ENCODE measurements at places on chromosomes 6 and 20.

DNA sequence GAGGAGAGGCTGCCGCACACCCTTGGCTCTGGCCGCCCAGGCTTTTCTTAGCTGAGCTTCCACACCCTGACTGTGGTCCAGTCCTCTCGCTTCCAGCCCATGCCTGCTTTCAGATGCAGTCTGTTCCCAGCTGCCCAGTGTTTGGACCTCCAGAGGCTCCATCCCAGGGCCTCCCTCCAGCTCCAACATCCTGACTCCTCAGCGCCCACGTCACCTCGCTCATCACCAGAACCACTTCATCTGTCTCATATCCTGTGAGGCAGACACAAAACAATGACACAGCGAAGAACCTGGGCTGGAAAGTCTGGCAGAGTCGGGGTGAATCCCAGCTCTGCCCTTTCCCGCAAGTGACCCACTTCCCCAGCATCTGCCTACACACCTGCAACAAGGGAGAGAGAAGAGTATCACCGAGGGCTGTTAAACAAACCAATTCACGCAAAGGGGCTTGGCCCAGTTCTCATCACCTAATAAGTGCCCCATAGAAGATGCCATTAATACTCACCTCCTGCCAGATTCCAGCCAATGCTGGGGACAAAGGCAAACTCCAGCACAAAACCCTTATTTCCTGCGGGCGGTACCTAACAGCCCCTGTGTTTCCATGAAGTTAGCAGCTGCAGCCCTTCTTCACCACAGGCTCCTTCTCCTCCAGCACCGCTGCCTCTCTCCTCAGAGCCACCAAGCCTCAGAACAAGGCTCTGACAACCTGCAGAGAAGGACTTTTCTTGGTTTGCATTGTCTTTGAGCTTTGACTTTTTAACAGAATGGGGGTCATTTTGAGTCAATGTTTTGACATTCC lies 133.4 kb upstream of the CDH4 start:
- no peak for DNase-seq

DNA sequence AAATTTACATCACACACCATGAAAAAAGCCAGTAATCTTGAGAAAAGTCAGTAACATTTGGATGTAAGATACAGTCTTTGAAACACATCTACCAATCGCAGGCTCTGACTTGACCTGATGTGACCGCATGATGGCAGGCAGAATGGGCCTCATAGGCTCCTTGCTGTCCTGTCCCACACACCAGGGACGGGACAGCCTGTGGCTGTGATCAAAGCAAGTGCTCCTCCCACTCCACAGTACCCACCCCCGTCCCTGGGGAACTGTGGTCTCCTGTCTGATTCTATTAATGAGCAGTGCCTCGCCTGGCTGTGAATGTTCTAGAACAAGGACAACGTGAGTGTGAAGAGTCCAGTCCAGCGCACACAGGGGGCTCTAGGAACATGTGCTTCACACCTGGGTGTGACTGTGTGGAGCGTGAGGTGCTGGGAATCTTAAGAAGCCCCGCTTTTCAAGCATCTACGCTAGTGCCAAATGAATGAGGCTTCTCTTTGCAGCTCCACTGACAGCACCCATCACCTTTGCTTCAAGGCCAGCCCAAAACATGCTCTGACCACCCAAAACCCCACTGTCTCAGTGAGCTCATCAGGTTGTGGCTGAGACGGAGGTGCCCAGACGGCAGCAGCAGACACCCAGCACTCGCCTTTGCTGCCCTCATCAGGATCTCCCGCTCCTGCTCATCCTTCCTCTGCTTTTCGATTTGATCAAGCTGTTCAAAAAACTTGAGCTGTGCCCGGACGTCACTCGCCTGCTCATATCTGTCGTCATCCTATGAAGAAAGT lies 67.1 kb downstream of the TAF4 start:
- DNase-seq, result no peak

GRCh38 chr6:5846889-5847288 lies 159.8 kb downstream of the NRN1 start:
- no peak for DNase-seq

DNA sequence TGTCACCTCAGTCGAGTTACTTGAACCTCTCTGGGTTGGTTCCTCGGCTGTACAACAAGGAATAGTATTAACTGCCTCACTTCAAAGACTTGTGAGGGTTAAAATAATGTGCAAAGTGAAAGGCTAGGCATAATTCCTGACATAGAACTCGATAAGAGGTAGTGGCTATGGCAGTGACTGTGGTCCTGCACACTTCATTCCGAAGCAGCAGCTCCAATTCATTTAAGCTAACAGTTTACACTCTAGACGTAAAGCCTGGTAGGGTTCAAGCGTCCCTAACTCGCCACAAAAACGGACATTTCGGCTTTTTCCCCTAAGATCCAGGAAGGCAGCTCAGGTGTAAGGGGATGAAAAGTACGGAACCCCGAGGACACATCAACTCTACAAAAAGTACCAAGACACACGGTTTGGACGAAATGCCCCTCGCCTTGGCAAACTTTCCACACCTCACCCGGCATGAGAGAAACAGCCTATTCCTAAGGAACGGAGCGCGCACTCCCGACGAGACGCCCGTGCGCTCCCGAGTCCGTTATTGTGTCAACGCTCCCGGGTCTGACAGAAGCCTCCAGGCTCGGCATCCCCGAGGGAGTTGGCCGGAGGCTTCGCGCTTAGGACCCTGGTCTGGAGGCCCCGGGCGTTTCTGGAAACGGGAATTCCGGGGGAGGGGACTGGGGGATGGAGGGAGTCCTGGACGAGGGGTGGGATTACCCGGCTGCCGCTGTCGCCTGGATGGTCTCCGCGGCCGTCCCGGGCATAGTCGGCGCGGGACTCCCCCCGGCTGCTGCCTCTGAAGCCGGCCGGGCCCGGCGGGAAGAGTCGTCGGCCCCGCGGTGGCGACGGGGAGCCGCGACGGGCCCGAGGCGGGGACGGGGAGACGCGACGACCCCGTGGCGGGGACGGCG lies 937 bp downstream of the ZNF318 start:
- DNase-seq, result peak; percentile 60

GRCh38 chr20:38764567-38765318 lies 16.5 kb downstream of the ACTR5 start:
- no peak for DNase-seq

GRCh38 chr6:10338151-10338550 lies 76.7 kb downstream of the TFAP2A start:
- no peak for DNase-seq

DNA sequence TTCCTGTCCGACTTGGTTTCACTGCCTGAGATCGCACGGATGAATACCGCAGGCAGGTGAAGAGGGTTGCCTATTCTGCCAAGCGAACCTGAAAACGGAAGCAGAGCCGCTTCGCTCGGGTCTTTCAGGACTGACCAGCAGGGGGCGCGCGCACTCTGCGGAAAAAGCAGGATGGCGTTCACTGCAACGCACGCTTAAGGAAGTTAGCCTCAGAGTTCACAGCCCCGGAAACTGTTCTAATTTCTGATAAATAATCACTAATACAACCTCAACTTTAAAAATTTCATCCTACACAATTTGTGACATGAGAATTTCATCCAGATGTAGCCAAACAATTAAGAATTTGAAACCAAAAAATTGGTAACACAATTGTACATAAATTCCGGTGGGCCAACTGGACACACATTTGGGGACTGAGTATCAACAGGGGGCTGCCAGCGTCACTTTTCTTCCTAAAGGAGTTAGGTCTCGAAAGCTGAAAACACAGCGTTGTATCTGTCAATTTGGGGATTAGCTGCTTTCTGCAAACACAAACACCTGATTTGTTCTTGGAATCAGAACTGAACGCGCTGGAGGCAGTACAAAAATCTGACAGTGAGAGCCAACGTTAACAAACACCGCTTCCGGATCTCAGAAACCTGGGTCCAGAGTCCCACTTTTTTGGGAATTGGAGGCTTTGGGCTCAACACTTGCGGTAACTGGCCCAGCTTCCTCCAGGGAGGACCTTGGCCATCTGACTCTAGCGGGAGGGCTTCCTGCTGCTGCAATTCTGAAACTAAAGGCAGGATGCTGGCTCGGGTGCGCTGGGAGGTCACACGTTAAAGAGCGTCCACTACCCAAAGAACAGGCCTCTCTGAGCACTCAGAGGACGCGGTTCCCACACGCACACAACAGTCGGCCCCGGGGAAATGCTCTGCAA lies 8.8 kb downstream of the PXDC1 start:
- DNase-seq, result peak; percentile 71

DNA sequence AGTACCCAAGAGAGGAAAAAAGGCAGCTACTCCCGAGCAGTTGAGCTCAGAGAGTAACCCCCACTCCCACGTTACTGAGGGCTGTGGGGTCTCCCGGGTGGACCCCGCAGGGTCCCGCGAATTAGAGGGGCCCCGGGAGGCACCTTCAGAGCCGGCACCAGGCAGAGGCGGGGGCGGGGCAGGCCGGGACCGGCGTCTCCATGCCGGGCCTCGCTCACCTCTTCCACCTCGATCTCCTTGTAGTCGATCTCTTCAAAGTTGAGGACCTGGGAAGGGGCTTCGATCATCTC lies 381 bp downstream of the MAP3K7 start:
- peak; percentile 4 for DNase-seq

- DNase-seq, result no peak
These were observed 99.2 kb downstream of the QKI start for GRCh38 chr6:163513570-163514166.

DNA sequence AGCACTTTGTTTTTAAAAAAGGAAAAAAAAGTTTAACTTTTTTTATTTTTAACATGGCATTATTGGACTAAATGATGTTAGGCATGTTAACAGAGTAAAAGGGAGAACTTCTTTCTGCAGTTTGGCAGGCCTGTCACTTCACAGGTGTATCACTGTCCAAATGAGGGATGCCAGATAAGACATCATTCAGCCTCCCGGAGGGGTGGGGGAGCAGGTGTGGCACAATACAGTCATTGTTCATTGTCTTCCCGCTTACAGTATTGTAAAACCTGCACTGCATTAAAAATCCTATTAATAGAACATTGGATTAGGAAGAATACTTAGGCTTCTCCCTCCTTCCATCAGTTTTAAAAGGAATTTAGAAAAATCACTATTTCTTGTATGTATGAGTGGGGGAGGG lies 80.7 kb downstream of the CARMIL1 start:
- no peak for DNase-seq

GRCh38 chr20:59469267-59470252 lies 134.8 kb upstream of the PHACTR3 start:
- DNase-seq, result no peak

DNA sequence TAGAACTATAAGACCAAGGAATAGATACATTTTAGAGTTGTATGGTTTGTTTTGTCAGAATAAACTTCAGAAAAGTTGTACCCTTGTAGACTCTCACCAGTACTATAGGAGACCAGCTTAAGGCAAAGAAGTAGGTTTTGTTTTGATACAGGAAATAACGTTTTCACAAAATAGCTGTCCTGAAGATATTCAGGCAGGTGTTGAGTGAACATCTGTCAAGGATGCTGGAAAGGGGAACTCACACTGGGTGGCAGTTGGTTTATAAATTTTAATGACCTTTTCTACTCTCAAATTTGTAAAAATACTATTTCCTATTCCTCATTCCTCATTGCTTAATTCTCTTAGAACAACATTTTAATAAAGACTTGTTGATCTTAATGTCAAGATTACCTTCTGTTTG lies 174.0 kb upstream of the MAN1A1 start:
- no peak for DNase-seq

GRCh38 chr6:138509371-138509770 lies 10.1 kb upstream of the NHSL1 start:
- no peak for DNase-seq

DNA sequence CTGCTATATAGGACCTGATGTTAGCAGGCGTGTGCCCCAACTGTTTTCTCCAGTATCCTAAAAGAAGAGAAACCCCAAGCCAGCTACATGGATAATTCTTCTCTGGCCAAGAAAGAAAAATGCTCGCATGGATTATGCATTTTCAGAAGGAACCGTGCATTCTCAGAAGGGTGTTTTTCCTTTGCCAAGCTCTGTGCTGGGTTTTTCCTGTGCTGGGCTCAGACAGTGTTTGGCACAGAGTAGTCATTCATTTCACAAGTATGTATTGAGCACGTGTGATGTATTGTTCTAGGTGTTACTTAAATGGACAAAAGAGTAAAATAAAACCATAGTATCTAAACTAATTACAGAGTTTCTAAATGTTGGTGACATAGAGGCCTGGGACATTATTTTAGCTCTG lies 62.7 kb upstream of the ZNF133 start:
- no peak for DNase-seq

- no peak for DNase-seq
These were observed 70.0 kb upstream of the TBXT start for GRCh38 chr6:166237617-166238016.

- DNase-seq, result no peak
These were observed 68.2 kb downstream of the COL9A1 start for GRCh38 chr6:70234561-70235236.

GRCh38 chr6:141593311-141593710 lies 539.4 kb upstream of the GJE1 start:
- DNase-seq, result no peak

DNA sequence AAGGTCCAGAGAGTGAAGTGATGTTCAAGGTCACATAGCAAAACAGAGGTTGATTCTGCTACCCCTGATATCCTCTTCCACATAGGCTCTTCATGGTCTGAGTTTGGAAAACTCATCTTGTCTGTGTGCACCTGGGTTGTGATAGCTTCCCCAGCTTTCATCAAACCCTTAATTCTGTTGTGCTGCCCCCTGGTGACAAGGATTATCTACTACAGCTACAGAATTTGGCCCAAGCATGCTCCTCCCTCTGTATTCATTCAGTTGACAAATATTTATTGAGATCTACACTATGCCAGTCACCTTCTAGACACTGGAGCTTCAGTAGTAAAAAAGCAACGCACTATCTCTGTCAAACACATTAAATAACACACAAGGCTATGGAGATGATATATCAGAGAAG lies 50.4 kb downstream of the SMPDL3A start:
- peak; percentile 74 for DNase-seq

GRCh38 chr6:89007209-89008000 lies 44.0 kb upstream of the RNGTT start:
- DNase-seq, result no peak

DNA sequence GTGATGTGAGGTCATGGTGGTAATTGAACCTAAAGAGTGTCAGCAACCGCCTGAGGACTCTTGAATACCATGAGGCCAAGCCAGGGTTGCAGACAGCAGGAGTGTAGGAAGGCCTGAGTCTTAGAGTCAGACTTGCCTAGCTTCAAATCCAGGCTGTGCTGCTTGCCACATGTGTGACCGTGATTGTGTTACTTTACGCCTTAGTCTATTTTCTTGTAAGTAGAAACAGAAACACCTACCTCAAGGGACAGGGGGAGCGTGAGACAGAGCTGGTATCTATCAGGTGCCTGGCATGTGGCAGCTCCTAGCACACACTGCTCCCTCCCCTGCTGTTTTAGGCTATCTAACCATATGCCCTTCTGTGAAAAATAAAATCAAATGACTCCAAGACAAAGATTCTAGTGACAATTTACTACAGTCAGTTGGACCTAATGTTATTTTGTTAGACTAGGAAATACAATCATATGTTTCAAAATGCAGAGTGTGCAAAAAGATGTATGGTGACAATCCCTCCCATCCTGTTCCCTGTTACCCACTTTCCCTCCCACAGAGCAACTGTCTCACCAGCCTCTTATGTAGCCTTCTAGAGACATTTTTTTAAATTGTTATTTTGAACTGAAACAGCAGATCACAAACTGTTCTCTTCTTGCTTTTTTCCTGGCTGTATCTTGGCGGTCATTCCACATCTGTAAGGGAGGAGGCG lies 21.7 kb downstream of the TAF8 start:
- no peak for DNase-seq

Data from HuH-7.5 (cell line).